IPS DF 6.9 (cell line): ENCODE measurements at places on chromosomes 2 and 18.

GRCh38 chr2:121591199-121591598 lies 58.1 kb downstream of the CLASP1 start:
- no peak overlapping the region for H3K27ac ChIP-seq
- no peaks in the 10 kb centered on the region for H3K27me3 ChIP-seq
- no peaks in the 10 kb centered on the region for H3K36me3 ChIP-seq

DNA sequence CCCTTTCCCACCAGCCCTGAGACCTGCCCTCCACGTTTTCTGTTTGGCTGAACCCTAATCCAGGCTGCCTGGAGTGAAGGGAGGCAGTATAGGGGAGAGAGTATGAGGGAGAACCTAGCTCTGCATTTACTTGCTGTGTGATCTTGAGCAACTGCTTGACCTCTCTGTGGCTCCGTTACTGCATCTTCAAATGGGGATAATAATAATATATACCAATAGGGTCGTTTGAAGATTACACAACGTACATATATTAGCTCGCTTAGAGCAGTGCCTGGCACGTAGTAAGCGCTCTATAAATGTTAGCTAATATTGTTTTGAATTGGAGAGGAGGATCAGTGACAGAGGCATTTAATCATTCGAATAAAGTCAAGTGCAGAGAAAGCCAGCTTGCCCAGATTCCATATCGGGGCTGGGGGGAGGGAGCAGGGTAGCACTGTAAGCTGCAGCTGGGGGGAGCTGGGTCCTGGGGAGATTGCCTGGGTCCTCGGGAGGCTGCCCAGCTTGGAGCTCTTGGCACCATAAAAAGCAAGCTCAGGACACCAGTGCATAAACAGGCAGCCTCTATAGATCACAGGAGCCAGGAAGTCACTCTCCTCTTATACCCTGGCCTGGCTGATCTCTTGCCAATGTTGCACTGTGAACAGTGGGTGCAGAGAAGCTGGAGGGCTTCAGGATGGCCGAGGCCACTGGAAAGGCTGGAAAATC lies 19.1 kb downstream of the KCNK3 start:
- H3K27me3 ChIP-seq = no peaks in the 10 kb centered on the region
- H3K27ac ChIP-seq = no peak overlapping the region
- no peak for DNase-seq
- no peak overlapping the region for H3K4me3 ChIP-seq

- no peak overlapping the region for H3K4me3 ChIP-seq
- no peaks in the 10 kb centered on the region for H3K36me3 ChIP-seq
- H3K27me3 ChIP-seq = no peaks in the 10 kb centered on the region
- H3K4me1 ChIP-seq = no peaks in the 10 kb centered on the region
- DNase-seq = no peak
These were observed 29.3 kb downstream of the TGFA start for GRCh38 chr2:70523996-70524965.

DNA sequence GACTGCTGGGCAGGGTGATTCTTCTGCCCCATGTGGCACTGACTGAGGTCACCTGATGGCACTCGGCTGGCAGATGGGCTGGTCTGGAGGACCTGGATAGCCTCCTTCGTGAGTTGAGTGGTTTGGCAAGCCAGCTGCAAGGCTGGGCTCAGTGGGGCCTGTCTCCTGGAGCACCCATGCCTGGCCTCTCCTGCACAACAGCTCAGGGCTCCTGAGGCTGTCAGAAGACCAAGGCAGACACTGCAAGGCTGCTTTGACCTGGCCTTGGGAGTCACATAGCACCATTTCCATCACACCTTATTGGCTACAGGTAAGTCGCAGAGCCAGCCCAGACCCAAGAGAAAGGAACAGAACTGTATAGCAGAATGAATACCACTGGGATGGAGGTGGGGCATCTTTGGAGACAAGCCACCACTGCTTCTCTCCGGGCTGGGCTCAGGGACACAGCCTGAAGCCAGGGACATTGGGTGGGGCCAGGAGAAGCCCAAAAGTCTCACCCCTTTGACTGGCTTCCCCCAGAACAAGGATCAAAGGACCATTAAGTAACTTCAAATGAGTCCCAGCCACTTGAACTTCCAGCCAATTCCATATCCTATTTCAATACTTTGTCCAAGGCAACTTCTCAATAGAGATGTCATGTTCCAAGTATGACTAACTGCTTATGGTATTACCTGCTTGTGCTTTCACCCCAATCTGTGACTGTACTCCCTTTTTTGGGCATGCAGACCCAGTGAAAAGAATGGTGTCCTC lies 156.3 kb downstream of the CABLES1 start:
- H3K27me3 ChIP-seq = no peaks in the 10 kb centered on the region
- H3K27ac ChIP-seq = no peak overlapping the region
- H3K36me3 ChIP-seq = no peaks in the 10 kb centered on the region
- H3K4me3 ChIP-seq = no peak overlapping the region
- H3K4me1 ChIP-seq = no peaks in the 10 kb centered on the region

DNA sequence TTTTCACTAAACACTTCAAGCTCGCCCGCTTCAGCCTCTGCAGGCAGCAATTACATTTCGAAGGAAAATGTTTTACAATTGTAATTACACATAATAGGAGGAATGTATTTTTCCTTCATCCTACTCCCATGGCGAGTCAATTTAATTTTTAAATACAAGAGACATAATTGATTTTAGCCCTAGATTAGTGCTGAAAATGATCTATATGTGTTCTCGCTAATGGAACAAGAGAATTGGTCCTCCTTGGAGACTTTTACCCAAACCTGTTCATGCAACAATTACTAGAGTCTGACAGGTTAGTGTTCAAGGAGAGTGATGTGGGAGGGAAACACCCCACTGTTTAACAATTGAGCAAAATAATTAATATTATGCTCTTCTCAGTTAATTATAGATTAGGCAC lies 509.4 kb upstream of the SETBP1 start:
- no peaks in the 10 kb centered on the region for H3K36me3 ChIP-seq
- no peaks in the 10 kb centered on the region for H3K4me1 ChIP-seq
- H3K27ac ChIP-seq = no peak overlapping the region
- no peak for DNase-seq
- H3K4me3 ChIP-seq = no peak overlapping the region

GRCh38 chr2:3078684-3079083 lies 298.9 kb downstream of the EIPR1 start:
- no peak overlapping the region for H3K4me3 ChIP-seq
- H3K27ac ChIP-seq = no peak overlapping the region

GRCh38 chr2:113692698-113693428 lies 63.6 kb downstream of the SLC35F5 start:
- no peaks in the 10 kb centered on the region for H3K4me1 ChIP-seq
- H3K4me3 ChIP-seq = no peak overlapping the region
- DNase-seq = no peak
- H3K27me3 ChIP-seq = no peaks in the 10 kb centered on the region

DNA sequence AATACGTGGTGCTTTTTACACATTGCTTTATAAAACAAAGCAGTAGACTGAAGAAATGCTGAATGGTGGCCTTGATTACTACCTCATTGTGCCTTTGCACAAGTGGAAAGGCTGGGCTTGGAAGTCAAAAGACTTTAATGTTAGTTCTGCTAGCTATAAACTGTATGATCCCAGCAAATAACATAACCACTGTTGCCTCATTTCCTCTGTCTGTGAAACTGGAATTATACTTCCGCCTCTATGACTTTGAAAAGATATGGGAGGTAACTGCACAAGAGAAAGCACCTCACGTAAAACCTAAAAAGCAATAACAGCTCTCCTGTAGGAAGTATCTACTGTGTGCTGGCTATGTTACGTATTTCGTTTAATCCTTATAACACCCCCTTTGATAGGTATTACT lies 43.4 kb upstream of the DSC1 start:
- no peak overlapping the region for H3K4me3 ChIP-seq
- H3K27me3 ChIP-seq = no peaks in the 10 kb centered on the region
- H3K27ac ChIP-seq = no peak overlapping the region
- DNase-seq = no peak
- H3K36me3 ChIP-seq = no peaks in the 10 kb centered on the region
